ENCODE measurements at places on chromosomes 1 and 21.

DNA sequence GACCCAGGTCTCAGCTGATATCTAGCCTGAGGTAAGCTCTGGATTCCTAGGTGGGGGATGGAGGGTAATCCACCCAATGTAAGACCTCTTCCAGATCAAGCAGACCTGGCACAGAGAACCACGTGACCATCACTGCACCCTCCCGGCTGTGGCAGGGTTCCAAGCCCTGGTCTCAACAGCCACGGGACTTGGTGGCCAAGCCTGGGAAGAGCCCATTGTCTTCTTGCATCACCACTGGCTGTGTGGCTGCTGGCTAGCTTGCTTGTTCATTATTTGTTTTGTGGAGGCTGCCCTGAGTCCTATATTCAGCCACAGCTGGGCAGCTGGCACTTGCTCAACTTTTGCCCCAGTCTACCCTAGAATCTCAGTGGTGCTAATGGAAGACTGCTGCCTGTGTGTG is 24.1 kb upstream of the NFASC start:
- DNase-seq, result no peak

DNA sequence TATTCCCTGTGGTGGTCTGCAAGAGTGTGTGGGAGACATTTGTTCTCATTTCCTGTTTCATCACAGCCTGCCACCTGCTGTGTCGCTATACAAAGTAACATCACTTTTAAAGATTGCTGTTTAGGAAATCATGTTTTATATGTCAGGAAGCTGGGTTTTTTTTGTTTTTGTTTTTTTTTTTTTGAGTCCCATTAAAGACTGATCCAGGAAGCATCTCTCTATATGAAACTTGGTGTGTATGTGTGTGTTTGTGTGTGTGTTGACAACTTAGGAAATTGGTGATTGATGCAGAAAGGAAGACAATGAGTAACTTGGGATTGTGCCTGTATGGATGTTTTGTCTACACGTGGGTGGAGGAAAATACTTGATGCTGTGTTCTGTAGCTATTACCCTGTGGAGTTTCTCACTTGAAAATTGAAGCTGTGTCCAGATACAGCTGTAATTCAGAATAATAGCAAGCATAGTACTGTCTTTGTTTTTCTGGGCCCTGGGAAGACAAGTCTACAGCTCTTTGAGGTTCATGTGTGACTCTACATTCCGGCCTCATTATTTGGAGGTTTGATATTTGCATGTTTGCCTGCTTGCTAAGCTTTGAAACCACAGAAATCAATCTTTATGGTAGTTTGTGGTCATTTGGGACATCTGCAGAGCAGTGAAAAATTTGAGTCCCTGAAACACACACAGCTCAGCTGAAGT is 47.9 kb downstream of the LAMC1 start:
- peak; percentile 88 for DNase-seq

- no peak for DNase-seq
Measured at GRCh38 chr1:43392702-43393101, 3.0 kb downstream of the SZT2 start.

- DNase-seq, result no peak
Measured at GRCh38 chr1:95770581-95770980, 536.6 kb downstream of the RWDD3 start.

- no peak for DNase-seq
Measured at GRCh38 chr21:39109163-39109530, 74.1 kb downstream of the PSMG1 start.

- DNase-seq, result no peak
Measured at GRCh38 chr1:206834711-206835110, 30.7 kb upstream of the IL20 start.

DNA sequence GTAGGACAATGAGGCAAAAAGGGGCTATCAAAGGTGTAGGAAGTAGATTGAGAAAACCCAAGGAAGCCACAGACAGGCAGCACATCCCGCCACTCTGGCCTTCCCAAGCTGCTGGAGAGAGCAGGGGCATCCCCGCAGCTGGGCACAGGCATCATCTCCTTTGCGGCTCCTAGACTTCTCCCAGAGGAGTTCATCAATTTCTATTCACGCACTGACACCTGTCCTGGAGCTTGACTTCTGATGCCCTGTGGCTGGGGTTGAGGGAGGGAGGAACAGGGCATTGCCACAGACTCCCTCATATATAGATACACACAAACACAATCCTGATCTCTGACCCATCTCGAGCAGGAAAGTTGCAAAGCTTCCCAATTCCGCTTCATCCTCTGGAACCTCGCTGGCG is 1.9 kb upstream of the TFAP2E start:
- DNase-seq, result no peak

DNA sequence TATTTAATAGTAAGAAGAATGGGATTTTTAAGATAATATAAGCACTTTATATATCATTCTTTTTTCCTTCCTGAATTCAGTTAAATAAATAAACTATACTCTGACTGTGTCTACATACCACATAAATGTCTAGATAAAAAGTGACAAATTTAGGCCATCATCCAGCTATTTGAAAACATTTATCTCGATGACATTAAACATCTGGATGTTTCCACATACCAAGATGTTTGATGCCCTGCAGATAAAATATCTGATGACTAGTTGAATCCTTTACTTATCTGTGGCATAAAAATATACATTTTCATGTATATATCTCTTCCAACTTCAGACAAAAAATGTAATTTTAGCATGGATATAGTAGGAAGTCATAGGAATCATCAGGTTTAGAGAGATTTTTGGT is 348.3 kb downstream of the DPYD start:
- no peak for DNase-seq

GRCh38 chr1:27057801-27058625 is 45.4 kb upstream of the TENT5B start:
- DNase-seq, result no peak

DNA sequence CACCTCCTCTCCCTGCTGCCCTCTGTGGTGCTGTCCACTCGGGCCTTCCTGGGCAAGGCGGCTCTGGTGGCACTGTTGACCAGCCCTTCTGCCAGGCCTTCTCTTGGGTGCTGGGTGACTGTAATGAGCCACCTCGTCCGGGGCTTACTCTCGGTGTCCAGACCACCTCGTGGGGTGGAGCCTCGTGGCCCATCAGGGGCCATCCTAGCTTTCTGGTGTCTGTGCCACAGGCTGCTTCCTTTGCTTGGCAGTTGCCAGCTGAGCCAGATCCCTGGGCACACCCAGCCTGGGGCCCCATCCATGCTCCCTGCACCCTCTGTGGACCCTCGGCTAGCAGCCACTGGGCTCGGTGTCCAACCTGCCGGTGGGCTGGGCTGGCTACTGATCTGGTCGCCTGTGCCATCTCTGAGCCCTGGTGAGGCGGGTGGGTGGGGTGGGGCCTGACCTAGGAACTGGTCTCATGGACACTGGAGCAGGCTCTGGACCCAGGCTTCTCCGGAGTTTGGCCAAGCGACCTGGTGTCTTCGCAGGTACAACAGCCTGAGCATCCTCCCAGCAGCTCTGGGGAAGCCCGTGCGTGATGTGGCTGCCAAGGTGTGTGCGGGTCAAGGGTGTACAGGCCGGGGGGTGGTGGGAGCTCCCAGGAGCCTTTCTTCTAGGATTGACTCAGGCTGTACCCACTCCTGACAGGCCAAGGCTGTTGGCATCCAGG is 1.4 kb downstream of the PRXL2B start:
- no peak for DNase-seq

DNA sequence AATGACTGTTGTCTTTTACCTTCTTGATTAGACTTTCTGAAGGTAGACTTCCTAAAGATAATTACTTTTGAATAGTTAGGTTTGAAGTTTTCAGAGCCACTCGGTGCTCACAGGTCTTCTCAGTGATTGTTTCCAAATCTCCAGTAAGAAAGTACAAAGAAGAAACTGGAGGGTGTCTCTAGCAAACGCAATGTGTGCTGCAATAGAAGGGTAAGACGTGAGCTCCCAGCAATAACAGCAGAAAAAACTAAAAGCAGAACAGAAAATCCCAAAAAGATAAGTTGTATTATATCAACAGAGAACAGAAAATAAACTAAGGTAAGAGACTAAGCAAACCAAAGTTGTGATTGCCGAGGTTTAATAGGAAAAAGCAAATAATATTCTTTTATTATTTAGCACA is 1.8 kb downstream of the CTTNBP2NL start:
- DNase-seq, result no peak

GRCh38 chr1:204684206-204684570 is 1.4 kb downstream of the LRRN2 start:
- DNase-seq, result no peak

GRCh38 chr1:222331765-222332164 is 216.1 kb downstream of the HHIPL2 start:
- no peak for DNase-seq

- no peak for DNase-seq
Measured at GRCh38 chr1:65289449-65289848, 19.9 kb upstream of the DNAJC6 start.

DNA sequence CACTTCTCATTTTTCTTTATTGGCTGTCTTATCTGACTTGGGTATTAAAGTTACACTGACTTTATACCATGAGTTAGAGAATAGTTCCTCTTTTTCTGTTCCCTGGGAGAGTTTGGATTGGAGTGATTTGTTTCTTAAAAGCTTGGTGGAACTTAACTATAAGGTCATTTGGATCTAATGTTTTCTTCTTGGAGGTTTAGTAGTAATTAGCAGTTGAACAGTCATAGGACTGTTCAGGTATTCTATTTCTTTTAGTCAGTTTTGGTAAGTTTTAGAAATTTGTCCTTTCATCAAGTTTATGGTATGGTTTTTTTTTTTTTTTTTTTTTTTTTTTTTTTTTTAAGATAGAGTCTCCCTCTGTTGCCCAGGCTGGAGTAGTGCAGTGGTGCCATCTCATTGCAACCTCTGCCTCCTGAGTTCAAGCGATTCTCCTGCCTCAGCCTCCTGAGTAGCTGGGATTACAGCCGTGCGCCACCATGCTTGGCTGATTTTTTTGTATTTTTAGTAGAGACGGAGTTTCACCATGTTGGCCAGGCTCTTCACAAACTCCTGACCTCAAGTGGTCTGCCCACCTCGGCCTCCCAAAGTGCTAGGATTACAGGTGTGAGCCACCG is 6.3 kb downstream of the TTC3 start:
- no peak for DNase-seq

- no peak for DNase-seq
Measured at GRCh38 chr1:227323171-227323966, 5.1 kb upstream of the CDC42BPA start.

GRCh38 chr1:25648681-25649440 is 32.3 kb downstream of the MAN1C1 start:
- DNase-seq, result no peak
